Mesendoderm (in vitro differentiated cells): ENCODE measurements at places on chromosomes 5 and 9.

- no peak for DNase-seq
Measured at GRCh38 chr5:109100971-109101370, 308.8 kb downstream of the PJA2 start.

DNA sequence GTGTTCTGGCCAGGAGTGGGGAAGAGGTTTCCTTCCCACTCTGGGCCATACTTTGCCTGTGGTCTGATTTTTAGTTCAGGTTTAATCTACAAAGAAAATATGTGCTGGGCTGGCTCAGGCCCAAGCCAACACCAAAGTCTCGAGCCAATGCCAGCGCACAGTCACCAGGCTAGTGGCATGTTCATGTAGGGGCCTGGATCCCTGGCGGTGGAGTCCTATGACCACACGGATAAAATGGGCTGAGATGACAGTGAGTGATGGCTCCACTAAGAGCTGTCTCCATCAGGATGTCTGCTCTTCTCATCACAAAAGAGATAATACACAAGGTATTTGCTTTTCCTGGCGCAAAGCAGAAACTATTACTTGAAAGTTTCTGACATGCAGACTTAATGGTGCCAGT, 92.9 kb upstream of the PTPN3 start:
- no peak for DNase-seq

GRCh38 chr9:21728781-21729180, 73.7 kb upstream of the MTAP start:
- DNase-seq = no peak

DNA sequence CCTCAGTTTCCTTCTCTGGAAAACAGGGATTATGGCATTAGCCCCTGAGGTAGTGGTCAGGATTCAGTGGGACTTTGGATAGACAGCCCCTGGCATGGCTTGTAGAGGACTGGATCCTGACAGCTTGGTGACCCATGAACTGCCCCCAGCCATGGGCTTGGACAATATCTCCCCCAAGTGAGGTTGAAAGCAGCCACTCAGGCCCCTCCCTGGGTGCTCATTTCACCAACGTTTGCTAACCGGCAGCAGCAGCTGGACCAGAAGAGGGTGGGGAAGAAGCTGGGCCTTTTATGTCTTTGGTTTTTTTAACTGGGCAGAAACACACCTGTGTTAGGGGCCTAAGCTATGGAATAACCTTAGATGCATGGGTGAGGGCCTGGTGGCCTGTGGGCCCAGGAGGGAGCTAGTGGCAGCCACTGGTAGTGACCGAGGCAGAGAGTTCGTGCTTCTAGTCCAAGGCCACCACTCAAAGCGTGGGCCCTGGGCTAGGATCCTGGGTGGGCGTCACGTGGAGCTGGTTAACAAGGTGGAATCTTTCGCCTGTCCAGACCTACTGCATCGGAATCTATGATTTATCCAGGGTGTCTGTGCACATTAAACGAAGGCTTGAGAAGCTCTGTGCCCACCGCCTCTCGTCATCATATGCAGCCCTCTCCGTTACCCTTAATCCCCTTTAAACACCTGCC, 1.9 kb downstream of the SLC2A8 start:
- DNase-seq = no peak

DNA sequence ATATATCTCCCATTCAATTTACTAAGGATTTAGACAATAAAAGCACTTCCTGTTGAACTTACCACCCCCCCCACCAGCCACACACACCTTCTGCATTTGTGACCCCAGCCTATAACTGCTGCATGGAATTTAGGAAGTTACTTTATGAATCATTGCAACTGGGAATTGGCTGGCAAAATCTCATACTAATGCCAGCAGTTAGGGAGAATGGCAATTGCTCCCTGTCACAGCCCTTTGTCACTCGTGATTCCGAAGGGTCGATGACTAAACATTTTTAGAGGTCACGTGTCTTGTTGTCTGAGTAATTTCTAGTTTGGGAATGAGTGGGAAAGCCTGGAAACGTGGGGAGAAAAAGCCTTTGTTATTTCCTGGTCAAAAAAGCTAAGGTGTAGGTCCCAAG, 46.6 kb upstream of the PCA3 start:
- DNase-seq = no peak

DNA sequence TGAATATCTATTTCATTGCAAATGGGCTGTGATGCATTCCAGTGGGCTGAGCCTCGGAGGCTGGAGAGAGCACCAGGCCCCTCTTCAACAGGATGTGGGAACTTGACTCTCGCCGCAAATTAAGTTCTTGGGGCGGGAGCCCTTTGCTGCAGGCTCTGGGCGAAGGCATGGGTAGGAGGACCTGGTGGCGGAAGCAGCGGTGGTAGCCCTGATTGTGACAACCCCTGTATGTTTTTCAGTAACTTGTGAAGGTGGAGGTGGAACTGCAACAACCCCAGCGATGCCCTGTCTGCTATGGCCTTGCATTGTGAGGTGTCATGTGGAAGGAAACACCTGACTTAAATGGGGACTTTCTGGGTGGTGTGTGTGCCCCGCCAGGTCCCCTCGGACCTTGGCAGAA, 9.4 kb downstream of the FYB1 start:
- DNase-seq = no peak

DNA sequence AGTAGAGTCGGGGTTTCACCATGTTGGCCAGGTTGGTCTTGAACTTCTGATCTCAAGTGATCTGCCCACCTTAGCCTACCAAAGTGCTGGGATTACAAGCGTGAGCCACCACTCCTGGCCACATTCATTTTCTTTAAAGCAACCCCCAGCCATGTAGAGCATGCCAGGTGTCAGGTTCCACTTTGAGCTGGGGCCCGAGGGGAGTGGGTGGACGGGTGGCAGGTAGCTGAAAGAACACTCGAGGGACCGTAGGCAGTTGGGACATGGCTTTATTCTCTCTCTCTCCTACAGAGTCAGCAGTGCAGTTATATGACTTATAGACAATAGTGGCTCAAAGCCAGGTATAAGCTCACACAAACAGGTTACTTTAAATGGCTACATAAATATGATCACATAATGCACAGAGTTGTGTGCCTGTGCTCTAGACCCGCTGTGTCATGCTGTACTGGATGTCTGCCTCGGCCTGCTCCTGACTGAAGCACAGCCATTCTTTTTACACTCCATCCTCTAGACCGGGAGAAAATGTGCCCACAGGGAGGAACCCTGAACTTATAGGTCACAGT, 60.5 kb upstream of the FAM120A start:
- DNase-seq = no peak

GRCh38 chr5:141849415-141850243, 28.6 kb downstream of the PCDH1 start:
- DNase-seq = peak; percentile 93

DNA sequence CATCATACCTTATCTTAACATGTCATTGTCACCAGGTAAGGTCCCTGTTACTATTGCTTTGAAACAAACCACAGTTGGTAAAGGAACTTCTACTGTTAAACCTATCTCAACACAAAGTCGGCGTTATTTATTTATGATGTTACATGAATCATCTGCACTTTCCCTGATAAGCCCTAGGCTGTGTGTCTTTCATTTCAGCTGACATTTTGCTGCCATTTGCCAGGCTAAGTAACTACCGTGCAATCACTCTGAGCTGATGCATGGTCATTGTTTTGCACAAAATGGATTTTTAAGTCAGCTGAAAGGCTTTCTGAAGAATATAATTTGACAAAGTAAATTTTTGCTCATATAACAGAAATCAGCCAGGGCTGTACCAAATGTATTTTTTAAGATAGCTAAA, 546.5 kb downstream of the ZNF608 start:
- DNase-seq = no peak

DNA sequence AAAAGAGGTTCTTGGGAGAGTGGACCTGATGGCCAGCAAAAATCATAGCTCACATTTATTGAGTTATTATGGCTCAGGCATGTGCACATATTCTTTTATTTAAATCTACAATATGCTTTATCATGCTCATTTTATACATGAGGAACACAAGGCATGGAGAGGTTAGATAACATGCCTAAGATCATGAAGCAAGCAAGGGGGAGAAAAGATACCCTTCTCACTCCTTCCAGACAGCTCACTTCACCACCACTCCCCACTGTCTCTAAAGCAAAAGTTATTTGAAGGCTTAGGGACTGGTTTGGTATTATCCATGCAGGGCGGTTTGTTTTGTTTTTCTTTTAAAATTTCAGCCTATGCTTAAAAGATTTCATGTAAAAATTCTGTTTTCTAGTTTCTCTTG, 59.0 kb upstream of the PDE8B start:
- DNase-seq = no peak

GRCh38 chr9:116208417-116209232, 55.0 kb downstream of the PAPPA start:
- no peak for DNase-seq

GRCh38 chr9:107488375-107489143, 1.0 kb downstream of the KLF4 start:
- peak; percentile 42 for DNase-seq

DNA sequence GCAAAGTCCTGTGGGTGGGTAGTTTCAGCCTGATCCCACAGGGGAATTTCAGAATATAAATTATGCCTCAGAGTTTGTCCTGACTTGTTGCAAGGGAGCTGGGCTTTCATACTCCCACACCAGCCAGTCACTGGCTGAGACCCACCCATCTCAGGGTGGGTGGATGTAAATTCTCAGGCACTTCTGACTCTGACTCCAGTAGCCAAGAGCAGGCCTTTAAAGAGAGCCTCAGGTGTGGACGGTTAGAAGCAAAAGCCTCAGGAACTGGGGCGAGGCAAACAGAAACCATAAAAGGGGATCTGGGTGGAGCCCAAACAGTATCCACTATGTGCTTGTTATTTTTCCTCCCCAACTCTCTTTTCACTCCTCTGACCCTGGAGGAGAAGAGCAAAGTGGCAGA, 28.6 kb upstream of the FBXW11 start:
- DNase-seq = no peak

DNA sequence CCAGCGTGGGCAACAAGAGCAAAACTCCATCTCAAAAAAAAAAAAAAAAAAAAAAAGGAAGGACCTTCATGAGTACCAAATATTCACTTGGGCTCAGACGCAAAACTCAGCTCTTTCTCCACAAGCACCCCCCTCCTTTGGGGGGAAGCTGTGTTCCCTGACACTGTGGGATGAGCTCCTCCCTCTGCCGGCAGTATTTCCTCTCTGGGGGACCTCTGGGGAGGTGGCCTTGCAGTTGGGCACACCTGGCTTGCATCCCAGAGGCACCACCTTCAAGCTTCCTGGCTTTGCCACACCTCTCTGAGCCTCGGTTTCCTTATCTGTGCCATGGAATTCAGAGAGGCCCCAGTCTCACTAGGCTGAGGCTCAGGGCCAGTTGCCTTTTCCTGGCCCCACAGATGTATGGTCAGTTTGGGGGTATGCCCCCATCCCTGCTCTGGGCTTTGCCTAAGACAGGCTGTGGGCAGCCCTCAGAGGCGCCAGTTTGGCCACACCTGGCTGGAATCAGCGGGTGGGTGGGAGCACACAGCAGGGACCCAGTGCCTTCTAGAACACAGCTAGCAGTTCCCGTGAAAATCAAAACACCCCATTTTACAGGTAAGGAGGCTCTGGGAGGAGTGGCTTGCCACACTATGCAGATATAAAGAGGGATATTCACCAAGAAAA, 157.5 kb upstream of the IER5L start:
- no peak for DNase-seq

DNA sequence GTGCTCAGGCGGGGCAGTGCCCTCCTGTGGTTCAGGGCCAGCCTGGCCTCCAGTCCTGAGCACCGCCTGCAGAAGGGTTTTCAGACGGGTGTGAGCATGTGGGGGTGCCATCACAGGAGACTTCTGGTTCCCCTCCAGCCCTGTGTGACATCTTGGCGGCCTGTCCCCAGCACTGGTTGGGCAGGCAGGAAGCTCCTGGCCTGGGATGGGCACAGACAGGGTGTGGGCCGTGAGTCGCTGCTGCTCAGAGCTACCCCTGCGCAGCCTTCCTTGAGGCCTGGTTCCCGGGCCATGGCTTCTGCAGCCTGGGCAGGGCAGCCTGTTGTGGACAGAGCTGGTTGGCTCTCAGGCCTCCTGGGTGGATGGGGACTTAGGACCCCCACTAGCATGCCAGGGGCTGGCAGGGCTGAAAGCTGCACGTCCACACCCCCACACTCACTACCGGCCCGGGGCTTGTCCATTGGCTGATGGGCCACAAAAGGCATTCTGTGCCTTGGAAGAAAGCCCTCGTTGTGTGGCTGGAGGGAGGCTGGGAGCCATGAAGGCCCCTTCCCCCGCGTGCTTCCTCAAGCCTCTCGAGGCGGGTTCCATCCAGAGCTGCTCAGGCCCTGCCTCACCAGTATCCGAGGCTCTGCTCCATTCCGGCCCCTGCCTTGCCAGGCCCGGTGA, 58.7 kb downstream of the RXRA start:
- no peak for DNase-seq

- DNase-seq = no peak
Measured at GRCh38 chr5:55305345-55305744, 2.1 kb downstream of the DHX29 start.

DNA sequence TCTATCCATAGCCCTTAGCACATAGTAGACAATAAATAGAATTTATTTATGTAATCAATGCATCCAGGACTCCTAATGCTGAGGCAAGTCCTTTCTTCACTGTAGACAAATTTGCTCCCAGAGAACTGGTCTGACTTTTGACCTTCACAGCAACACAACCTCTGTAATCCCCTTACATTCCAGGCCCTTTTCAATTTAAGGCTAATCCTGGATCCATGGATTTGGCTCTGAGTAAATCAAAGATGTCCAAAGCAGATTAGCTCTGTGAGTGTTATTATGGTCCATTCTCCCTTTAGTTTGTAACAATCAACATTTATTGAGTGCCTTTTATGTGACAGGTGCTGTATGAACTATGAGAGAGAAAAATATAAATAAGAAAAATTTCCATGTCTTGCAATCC, 27.4 kb upstream of the TMC1 start:
- DNase-seq = no peak

- DNase-seq = peak; percentile 30
Measured at GRCh38 chr5:11851416-11851815, 52.8 kb downstream of the CTNND2 start.

DNA sequence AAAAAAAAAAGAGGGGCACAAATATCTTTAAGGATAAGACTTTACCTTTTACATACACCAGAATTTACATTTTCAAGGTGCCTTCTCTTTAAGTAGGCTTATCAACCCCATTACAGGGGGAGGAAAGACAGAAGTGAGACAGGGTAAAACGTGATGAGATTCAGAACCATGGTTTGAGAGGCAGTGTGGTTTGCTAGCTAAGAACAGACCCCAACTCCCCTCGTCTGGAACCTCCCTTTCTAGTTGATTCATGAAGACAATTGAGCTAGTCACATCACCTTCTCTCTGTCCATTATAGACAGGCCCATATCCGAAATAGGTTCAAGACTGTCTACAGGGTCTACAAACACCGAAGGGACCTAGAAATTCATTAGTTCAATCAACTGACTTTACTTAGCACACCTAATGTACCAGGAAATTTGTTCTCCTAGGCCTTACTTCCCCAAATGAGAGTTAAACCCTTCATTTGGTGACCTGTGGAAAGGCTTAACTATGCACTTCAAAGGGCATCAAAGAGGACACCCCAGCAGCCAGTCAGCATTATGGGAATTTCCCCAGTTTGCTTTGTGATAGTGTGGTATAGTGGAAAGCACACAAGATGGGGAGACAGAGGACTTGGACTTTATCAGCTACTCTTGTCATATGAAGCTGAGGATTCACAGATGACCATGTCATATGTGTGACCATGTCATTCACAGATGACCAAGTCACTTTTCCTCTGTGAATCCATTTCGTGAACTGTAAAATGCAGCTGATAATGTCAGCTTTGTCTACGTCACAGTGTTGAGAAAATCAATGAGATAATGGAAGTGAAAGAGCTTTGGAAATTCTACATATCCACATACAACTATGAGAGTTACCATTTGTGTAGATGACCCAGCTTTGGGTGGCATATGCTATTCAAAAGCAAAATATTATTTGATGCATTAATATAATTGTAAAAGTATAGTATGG, 40.2 kb upstream of the CYFIP2 start:
- no peak for DNase-seq
